ENCODE measurements at places on chromosomes 2 and 18.

- ATAC-seq = no peak
These were observed 323.4 kb downstream of the CDH19 start for GRCh38 chr18:66280470-66280869.

- no peak for ATAC-seq
These were observed 432.6 kb upstream of the MMADHC start for GRCh38 chr2:150020221-150020620.

- ATAC-seq = peak; percentile 23
These were observed 1.2 kb upstream of the CHMP1B start for GRCh38 chr18:11849841-11850634.

DNA sequence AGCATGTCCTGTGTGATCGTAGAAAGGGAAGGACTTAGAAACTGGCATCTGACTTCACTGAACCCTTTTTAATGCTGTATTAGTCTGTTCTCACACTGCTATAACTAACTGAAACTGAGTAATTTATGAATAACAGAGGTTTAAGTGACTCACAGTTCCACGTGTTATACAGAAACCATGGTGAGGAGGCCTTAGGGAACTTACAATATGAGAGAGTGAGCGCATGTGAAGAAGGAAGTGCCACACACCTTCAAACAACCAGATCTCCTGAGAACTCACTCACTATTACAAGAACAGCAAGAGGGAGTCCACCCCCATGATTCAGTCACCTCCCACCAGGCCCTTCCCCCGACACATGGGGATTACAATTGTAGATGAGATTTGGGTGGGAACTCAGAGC lies 811.3 kb downstream of the CPS1 start:
- ATAC-seq = peak; percentile 54

DNA sequence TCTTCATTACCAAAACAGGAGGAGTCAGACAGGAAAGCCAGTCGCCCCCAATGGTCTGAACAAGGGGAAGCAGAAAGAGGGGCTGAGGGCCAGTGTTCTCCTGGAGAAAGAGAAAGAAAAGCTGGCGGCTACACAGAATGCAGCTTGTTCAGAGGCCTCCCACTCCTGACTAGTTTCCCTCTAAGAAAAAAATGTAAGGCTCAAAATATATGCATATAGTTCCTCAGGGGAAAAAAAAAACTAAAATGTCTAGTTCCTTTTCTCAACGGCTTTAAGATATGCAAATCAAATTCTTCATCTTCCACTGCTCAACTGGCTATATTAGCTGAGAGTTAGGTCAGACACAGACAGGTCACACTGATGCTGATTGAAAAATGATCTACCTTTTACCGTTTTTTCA lies 18.6 kb downstream of the MBOAT2 start:
- ATAC-seq = no peak
